ENCODE measurements at places on chromosomes 2 and 18.

DNA sequence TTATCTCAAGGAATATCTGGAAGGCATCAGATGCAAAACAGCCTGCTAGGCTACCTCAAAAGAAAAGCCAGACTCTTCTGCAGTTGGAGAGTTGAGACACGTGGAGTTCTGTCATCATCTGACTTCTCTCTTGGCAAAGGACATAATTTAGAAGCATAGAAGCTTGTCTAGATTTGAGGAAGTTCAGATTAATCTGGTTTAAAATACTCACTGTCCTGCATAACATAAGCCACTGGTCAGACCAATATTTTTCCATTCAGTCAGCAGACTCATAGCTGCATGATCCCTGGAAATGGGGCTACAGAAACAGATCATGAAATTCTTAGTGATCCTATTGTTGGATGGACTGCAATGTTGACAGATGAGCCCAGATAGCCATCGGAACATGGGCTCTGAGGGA, 349.0 kb downstream of the TXNL1 start:
- DNase-seq = no peak

- DNase-seq = no peak
Observed at GRCh38 chr2:190528521-190529001, 6.0 kb downstream of the NEMP2 start.

- no peak for DNase-seq
Observed at GRCh38 chr2:155190342-155190741, 491.8 kb downstream of the KCNJ3 start.

GRCh38 chr2:46302005-46302695, 4.9 kb downstream of the EPAS1 start:
- DNase-seq = no peak

- peak; percentile 39 for DNase-seq
Observed at GRCh38 chr18:8705238-8705960, at the start of gene MTCL1. Gene MTCL1, plus strand, starts transcription at chr18:8705556. Its CDS starts 105 bp downstream, at chr18:8705661.

DNA sequence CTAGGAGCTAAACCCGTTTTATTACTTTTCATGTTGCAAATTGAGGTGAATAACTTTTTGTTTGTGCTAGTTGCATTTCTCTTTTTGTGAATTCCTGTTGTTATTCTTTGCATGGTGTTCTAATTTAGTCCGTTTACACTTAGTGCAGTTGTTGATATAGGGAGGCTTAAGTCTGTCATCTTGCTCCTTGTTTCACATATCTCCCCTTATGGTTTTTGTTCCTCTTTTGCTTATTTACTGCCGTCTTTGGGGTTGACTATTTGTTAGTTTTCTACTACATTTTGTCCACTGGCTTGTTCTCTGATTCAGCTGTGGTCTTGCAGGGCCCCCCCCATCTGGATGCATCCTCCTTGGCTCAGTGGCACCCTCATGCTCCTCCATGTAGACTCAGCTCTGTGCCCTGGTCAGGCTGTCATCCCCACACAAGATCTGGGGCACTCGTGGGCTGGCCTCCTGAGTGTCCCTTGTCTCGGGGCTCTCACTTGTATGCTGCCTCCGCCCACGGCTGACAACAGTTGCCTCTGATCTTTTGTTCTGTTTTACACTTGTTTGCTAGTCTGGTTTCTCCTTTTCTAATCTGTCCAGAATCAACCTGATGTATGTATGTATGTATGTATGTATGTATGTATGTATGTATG, 42.9 kb upstream of the ASB1 start:
- DNase-seq = no peak

GRCh38 chr2:47437287-47437686, 34.3 kb downstream of the MSH2 start:
- DNase-seq = no peak

DNA sequence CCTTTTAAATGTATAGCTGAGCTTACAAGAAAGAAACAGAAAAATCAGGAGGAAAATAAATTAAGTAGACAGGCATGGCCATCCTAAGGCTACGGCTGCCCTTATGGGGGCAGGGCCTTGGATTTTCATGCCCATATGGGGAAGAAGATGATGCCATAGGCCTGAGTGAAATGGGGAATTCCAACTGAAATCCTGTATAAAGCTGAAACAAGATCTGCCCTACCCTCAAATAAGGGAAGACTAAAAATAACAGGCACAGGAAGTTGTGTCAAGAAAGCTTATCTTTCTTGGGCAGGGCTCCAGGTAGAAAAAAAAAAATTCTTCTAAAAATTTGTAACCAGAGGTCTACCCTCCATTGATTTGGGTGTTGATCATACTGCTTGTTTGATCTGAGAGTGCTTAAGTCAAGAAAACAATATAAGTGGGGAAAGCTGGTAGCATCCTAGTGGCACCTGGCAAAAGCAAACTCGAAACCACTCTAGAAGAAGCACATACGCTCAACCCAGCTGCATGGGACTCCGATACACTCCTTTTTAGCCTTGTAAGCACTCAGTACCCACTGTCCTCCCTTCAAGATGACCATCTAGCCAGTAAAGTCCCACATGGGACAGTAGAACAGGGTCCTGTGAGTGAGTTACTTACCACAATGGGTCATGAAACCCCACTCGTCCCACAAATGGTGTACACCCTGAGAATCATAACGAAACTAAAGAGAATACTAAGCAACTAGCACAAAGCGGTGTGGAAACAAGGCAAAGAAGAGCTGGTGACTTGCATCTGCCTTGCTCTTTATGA, 22.3 kb downstream of the DNAH7 start:
- no peak for DNase-seq

DNA sequence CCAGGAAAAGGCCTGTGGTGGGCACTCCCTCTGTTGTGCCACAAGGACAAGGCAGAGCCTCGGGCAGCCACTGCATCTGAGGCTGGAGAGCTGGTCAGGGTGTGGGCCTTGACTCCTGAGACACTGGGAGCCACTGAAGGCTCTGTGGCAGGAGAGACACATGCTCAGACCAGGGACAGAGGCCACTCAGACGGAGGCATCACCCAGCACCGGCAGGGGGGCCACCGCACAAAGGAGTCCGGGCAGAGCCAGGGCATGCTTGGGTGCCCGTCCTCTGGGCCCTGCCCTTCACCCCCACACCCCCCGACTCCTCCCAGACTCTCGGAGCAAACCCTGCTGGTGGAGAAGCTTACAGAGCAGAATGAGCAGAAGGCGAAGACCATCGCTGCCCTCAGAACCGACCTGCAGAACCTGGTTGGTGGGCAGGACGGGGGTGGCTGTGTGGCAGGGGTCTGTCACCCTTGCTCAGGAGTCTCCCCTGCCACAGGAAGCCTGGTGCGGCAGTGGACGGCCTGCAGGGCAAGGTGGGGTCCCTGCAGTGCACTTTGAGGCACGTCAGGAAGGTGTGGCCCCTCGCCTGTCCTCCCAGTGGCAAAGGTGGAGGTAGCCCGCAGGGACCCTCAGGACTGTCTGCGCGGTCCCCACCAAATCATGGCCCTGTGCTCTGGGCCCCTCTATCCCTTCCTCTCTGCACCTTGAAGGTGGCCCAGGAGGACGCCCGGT, 26.0 kb downstream of the CROCC2 start:
- DNase-seq = no peak

DNA sequence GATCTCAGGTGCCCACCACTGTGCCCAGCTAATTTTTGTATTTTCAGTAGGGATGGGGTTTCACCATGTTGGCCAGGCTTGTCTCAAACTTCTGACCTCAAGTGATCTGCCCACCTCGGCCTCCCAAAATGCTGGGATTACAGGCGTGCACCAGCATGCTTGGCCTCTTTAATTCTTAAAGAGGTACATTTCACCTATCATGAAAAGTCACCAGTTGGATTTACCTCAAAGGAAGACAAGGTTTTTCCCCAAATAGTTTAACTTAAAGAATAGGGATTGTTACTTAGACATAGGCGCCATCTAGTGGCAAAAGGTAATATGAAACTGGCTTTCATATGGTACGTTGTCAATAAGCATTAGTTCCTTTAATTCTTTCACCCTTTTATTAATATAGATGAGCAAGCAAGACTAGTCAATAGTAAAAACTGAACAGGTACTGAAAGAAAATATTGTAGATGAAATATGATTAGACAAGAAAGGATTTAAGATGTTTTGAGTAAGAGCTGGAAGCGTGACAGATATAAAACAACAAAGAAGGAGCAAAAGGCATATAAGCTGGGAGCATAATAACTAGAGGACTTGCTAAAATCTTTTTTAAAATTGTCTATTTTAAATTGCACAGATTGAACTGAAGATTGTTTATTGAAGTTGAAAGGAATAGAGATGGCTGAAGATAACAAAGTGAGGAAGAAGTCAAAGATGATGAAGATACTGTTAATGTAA, 35.0 kb upstream of the PSMD14 start:
- DNase-seq = peak; percentile 39
